Caco-2 (cell line): ENCODE measurements at places on chromosomes 7 and 10. TPM values are rescaled to one million over a fixed set of nuclear protein-coding genes. Genes with fewer than 3 reads are reported as not detected.
A peak's percentile ranks its signal among the peaks of the same experiment; 100 is the strongest.

DNA sequence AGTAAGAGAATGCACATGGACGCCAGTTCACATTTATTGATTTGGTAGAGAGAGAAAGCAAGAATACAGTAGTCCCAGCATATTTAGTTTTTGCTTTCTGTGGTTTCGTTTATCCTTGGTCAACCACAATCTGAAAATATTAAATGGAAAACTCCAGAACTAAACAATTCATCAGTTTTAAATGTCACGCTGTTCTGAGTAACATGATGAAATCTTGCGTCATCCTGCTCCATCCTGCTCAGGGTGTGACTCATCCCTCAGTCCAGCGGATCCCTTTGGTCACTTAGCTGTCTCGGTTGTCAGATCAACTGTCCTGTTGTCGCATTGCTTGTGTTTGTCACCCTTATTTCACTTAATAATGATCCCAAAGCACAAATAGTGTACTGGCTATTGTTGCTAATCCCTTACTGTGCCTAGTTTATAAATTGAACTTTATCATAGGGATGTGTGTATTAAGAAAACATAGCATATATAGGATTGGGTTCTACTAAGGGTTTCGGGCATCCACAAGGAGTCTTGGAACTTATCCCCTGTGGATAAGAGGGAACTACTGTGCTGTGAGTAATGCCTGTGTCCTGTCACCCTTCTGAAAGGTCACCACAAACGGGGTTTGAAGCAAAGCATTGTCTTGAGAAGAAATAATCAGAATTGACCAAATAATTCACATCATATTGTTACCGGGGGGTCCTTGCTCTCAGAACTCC lies 73.6 kb downstream of the OTUD1 start:
- H3K4me1 ChIP-seq: no peaks in the 10 kb centered on the region
- H3K4me3 ChIP-seq: no peak overlapping the region
- no peak overlapping the region for H3K27ac ChIP-seq
- H3K36me3 ChIP-seq: 0 out of 2 replicates have a peak, but pooled peaks cover 1% of the 10 kb centered on the region
- no peak for DNase-seq
- H3K27me3 ChIP-seq: no peaks in the 10 kb centered on the region; the same call in 1 of the 2 replicates

GRCh38 chr10:79054203-79055099 lies 14.3 kb upstream of the ZMIZ1 start:
- no peak overlapping the region for H3K27ac ChIP-seq
- H3K4me3 ChIP-seq: no peak overlapping the region
- H3K36me3 ChIP-seq: no peaks in the 10 kb centered on the region
- peak; percentile 43 for DNase-seq
- peaks cover 65% of the 10 kb centered on the region for H3K4me1 ChIP-seq

- DNase-seq: no peak
- 0 out of 2 replicates have a peak, but pooled peaks cover 6% of the 10 kb centered on the region for H3K4me1 ChIP-seq
- no peaks in the 10 kb centered on the region for H3K27me3 ChIP-seq
- no peaks in the 10 kb centered on the region; the same call in none of the 2 replicates for H3K36me3 ChIP-seq
- H3K27ac ChIP-seq: peak overlapping the region; percentile 13
Observed at GRCh38 chr10:125057158-125058001, 103.0 kb downstream of the CTBP2 start.

GRCh38 chr10:85655411-85655810 lies 711.2 kb downstream of the GRID1 start:
- H3K4me1 ChIP-seq: peaks cover 15% of the 10 kb centered on the region
- no peak overlapping the region for H3K27ac ChIP-seq
- H3K27me3 ChIP-seq: no peaks in the 10 kb centered on the region
- no peak overlapping the region for H3K4me3 ChIP-seq
- no peak for DNase-seq
- no peaks in the 10 kb centered on the region for H3K36me3 ChIP-seq

- DNase-seq: no peak
- no peak overlapping the region for H3K4me3 ChIP-seq
- no peak overlapping the region for H3K27ac ChIP-seq
- H3K36me3 ChIP-seq: no peaks in the 10 kb centered on the region
Observed at GRCh38 chr10:34838366-34838900, 23.3 kb upstream of the PARD3 start.

- no peaks in the 10 kb centered on the region; the same call in 1 of the 2 replicates for H3K36me3 ChIP-seq
- no peaks in the 10 kb centered on the region for H3K27me3 ChIP-seq
- no peak for DNase-seq
- peaks cover 49% of the 10 kb centered on the region for H3K4me1 ChIP-seq
- H3K27ac ChIP-seq: peak overlapping the region; percentile 23
Observed at GRCh38 chr10:80413271-80413996, 5.1 kb downstream of the PRXL2A start.

DNA sequence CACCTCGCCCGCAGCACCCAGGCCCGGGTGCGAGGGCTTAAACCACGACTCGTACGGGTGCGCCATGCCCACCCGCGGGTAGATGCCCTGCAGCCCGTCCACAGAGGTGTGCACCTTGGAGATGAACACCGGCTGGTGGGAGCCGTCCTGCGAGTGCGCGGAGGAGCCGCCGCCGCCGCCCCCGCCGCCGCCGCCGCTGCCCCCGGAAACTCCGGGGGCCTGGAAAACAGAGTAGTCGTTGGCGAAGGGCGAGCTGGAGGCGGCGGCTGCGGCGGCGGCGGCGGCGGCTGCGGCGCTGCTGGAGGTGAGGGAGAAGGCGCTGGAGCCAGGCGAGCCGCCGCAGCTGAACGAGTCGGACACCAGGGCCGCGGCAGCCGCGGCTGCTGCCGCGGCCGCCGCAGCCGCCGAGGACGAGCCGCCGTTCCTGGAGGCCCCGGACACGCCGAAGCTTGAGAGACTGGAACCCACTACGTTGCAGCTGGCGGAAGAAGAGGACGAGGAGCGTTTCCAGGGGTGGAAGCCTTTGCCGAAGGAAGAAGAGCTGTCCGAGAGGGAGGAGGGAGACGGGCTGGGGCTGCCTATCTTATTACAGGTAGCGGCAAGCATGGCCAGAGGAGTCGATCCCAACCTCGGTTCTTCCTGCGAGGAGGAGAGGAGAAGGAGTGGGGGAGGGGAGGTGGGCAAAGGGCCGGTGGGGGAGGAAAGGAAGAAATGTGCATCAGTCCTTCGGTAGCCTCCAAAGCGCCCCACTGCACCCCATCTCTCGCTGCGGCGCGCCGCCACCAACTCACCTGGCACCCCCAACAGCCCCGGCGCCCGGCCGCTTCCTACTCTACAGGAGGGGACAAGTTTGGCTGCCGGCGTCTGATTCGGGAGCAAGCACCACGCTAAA lies 1.3 kb downstream of the SP8 start:
- H3K4me1 ChIP-seq: peaks cover 10% of the 10 kb centered on the region
- DNase-seq: peak; percentile 42
- H3K27me3 ChIP-seq: no peaks in the 10 kb centered on the region
- H3K4me3 ChIP-seq: peak overlapping the region; percentile 84
- H3K36me3 ChIP-seq: no peaks in the 10 kb centered on the region
- H3K27ac ChIP-seq: peak overlapping the region; percentile 66

DNA sequence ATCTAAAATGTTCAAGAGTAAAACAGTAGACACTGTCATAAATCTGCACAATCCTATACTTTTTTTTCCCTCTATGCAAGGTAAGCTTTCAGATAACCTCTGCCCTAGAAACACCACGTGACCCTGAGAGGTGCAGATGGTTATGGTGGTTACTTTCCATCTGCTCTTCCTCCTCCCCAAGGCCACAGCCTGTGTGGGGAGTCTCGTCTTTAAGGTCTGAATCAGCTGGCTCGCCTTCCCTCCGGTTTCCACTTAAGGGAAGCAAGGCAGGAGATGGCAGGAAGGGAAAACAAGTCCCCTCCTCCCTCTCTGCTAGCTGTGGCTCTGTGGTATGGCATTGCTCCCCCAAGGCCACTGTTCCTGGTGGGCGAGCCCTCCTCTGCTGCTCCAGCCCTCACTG lies 181.8 kb downstream of the GLI3 start:
- no peak overlapping the region for H3K27ac ChIP-seq
- H3K27me3 ChIP-seq: no peaks in the 10 kb centered on the region
- H3K4me1 ChIP-seq: no peaks in the 10 kb centered on the region
- no peaks in the 10 kb centered on the region for H3K36me3 ChIP-seq
- no peak overlapping the region for H3K4me3 ChIP-seq

GRCh38 chr10:33287112-33287511 lies 47.4 kb downstream of the NRP1 start:
- no peak overlapping the region for H3K4me3 ChIP-seq
- no peaks in the 10 kb centered on the region for H3K27me3 ChIP-seq
- peaks cover 42% of the 10 kb centered on the region for H3K4me1 ChIP-seq
- no peak overlapping the region for H3K27ac ChIP-seq
- no peak for DNase-seq
- H3K36me3 ChIP-seq: no peaks in the 10 kb centered on the region

DNA sequence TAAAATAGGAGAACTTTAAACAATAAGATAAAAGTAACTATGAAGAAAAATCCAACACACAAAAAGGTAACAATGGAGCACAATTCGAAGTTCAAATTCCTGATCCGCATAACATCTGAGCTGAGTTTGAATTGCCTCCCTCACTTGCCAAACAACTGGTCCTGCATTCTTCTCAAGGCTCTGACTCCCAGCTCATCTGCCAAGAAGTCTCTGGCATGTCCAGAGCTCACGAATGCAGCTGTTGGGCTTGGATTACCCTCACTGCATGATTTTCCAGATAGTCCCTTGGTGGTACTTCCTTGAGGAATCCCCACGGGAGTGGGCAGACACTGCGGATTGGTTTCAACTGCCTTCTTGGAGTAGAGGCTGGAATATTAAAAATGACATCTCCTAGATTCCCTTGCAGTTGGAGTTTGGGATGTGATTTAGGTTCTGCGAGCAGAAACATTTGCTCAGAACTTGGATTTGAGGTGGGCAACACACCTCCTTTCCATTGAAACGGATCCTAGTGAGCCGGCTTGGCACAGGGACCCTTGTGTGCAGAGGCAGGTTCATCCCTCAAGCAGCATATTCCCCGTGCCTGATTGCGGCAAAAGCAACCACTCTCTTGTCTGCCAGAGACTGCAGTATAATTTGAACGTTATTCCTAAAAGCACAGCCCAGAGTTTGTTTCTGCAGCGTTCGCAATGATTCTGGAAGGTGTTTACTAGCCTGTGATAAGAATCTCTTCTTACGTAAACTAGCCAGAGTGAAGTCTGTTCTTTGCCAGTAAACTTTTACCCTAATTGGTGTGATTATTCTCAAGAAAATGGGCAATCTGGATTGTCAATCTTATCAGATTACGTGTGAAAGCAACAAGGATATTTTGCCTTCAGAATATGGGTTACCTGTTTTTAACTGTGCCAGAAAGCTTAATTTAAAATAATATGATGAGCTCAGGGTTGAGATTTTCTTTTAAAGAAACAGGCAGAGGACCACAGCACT lies 23.4 kb upstream of the PRKCQ start:
- no peaks in the 10 kb centered on the region for H3K36me3 ChIP-seq
- H3K27me3 ChIP-seq: no peaks in the 10 kb centered on the region
- no peaks in the 10 kb centered on the region for H3K4me1 ChIP-seq
- H3K27ac ChIP-seq: no peak overlapping the region
- no peak for DNase-seq
- no peak overlapping the region for H3K4me3 ChIP-seq

DNA sequence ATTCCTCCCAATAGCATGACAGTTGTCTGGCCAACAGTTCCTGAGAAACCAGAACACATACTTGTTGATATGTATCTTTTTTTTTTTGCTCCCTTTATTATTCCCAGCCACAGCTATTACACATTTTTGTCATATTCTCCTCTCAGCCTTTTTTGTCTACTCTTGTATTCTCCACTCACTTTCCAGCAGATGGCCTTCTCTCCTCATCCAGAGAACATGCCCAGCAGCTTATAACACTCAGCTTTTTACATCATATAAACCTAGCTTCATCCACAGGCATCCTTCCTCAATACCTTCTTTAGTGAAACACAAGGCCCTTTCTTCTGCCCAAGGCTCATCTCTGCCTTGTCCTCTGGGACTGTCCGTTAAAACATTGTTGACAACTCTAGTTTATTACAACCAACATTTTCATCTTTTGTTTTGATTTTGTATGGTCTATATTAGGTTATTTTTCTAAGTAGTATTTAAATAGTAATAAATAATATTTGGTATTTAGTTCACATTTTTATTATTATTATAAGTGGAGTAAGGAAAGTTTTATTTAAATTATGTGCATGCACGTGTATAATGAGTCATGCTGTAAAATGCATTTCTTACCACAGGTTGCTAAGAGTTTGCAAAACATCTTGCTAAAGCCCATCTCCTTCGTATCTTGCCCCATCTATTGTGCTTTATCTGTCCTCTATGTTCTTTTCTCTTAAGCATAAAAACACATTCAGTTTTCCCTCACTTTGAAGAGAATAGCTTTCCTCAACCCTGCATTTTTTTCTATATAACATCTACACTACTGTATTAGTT lies 101.5 kb downstream of the ORC5 start:
- no peaks in the 10 kb centered on the region for H3K36me3 ChIP-seq
- H3K27me3 ChIP-seq: no peaks in the 10 kb centered on the region
- no peaks in the 10 kb centered on the region for H3K4me1 ChIP-seq
- H3K4me3 ChIP-seq: no peak overlapping the region

- H3K27ac ChIP-seq: peak overlapping the region; percentile 16
- no peaks in the 10 kb centered on the region for H3K27me3 ChIP-seq
- no peak for DNase-seq
- no peaks in the 10 kb centered on the region; the same call in 1 of the 2 replicates for H3K36me3 ChIP-seq
Observed at GRCh38 chr7:5678295-5679047, 103.0 kb downstream of the RNF216 start.

- peaks cover 3% of the 10 kb centered on the region for H3K27me3 ChIP-seq
- H3K27ac ChIP-seq: no peak overlapping the region
- H3K4me3 ChIP-seq: no peak overlapping the region
- H3K36me3 ChIP-seq: no peaks in the 10 kb centered on the region
- no peaks in the 10 kb centered on the region for H3K4me1 ChIP-seq
Observed at GRCh38 chr10:1287487-1287886, 231.3 kb downstream of the WDR37 start.

DNA sequence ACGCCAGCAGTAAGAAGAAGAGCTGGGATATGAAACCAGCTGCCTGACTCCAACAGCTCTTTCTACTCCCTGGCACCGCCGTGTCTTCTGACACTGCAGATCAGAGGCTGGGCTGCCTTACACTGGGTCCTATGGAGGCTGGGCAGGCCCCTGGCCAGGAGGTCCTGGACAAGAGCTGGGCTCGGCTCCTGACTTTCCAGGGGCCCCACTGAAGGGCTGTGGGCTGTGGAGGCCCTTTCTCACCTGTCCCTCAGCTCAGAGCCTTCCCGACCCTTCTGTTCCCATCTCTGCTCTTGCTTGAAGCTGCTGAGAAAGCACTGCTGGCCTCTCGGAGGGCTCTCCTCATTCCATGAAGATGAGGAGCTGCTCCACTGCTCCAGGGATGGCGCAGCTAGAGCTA lies 85.9 kb upstream of the UNC5B start:
- no peaks in the 10 kb centered on the region for H3K36me3 ChIP-seq
- H3K4me1 ChIP-seq: no peaks in the 10 kb centered on the region
- no peak overlapping the region for H3K4me3 ChIP-seq
- no peak for DNase-seq

DNA sequence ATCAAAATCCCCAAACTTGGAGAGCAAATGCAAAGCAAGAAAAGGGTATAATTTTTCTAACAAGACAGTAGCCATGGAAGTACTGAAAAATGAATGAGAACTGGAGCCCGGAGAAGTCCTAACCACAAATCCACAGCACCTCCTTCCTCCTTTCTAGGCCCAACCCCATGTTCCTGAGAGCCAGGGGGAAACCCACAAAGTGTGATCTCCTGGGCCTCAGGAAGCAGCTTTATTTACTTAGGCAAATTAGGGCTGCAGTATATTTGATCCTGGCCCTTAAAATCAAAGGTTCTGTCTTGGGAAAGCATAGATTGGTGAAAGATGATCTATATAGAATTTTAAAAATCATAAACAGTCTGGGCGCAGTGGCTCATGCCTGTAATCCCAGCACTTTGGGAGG lies 103.0 kb downstream of the DOCK4 start:
- H3K27ac ChIP-seq: no peak overlapping the region
- DNase-seq: no peak
- no peaks in the 10 kb centered on the region for H3K27me3 ChIP-seq
- H3K36me3 ChIP-seq: no peaks in the 10 kb centered on the region
- no peaks in the 10 kb centered on the region for H3K4me1 ChIP-seq

The CDK1 gene
- 193 and 199 TPM in 2 replicates for total RNA-seq

The GFRA1 gene
- total RNA-seq: not detected in 2 replicates

The SLC35G1 gene
- total RNA-seq: 10.6 and 11.0 TPM in 2 replicates
